ENCODE measurements at places on chromosomes 5 and 9.

DNA sequence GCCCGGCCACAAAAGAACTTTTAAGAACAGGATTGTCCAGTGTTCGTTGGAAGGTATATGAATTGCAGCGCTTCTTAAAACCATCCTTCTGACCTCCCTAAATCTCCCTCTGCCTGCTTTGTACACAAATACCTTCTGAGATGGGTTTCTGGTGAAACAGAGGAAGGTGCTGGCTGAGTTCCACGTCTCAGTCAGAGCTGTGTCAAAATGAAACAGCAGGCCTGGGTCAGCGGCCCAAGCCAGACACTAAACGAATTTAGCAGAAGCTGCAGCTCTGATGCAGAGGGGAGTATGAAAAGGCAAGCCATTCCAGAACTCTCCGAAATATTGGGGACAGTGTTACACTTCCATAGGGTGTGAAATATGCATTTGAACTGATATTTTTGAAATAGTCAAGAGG lies 37.8 kb upstream of the CRB2 start:
- DNase-seq, result no peak

DNA sequence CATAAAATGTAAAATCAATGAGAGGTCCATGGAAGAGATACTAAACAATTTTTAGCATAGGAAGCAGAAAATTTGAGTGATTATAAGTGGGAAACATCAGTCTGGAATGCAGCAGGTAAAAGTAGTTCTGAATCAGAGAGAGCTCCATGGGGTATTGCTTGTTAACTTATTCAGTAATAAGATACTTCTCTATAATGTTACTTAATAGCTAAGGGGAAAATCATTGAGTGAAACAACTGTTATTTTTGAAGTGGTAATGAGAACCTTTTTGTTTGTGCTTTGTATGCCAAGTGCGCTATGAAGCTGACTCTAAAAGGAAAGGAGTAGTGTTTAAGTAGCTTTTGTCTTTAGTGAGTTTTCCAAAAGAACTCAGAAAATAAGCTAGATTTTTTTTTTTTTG lies 95.2 kb downstream of the ERBIN start:
- no peak for DNase-seq

GRCh38 chr5:139178935-139179334 lies 19.2 kb downstream of the SIL1 start:
- DNase-seq, result peak; percentile 45

GRCh38 chr5:106174903-106175302 lies 1495.8 kb downstream of the EFNA5 start:
- no peak for DNase-seq

DNA sequence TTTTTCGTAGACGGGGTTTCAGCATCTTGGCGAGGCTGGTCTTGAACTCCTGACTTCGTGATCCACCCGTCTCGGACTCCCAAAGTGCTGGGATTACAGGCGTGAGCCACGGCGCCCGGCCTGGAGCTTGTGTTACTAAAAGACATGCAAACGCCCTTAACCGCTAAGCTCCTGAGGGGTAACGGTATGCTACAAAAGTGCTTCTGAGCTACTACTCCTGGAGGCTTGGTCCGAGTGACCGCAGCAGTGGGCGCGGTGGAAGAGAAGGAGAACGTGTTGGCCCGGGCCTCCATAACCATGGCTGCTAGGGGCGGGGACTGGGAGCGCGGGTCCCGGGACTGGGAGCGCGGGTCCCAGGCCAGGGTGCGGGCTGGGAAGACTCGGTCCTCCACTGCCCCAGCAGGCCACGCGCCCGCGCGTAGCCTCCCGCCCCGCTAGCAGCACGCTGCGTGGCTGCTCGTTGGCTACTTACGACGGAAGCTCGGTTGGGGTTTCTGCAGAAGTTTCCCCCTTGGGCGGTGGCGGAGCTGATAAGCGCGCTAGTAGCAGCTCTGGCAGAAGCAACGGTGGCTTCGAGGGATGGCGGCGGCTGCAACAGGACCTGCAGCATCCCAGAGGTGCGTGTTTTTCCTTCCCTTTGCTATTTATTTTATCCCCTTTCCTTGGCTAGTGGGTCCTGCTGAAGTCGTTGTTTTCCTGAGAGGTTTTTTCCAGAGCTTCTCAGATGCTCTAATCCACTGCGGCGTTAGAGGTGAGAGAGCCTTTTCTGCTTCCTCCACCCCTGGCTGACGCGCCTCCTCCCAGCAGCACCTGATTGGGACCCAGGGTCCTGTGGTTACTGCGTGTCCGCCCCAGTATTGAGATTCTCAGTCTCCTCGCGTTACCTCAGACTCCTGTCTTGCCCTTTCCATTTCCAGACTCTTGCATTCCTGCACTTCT lies 69.2 kb upstream of the CCDC180 start:
- peak; percentile 82 for DNase-seq
